NCI-H1436 (cell line): ENCODE measurements at places on chromosomes 13 and 19.
A peak's percentile ranks its signal among the peaks of the same experiment; 100 is the strongest.

GRCh38 chr13:54637366-54637765 is 1608.8 kb downstream of the OLFM4 start:
- no peak for DNase-seq

DNA sequence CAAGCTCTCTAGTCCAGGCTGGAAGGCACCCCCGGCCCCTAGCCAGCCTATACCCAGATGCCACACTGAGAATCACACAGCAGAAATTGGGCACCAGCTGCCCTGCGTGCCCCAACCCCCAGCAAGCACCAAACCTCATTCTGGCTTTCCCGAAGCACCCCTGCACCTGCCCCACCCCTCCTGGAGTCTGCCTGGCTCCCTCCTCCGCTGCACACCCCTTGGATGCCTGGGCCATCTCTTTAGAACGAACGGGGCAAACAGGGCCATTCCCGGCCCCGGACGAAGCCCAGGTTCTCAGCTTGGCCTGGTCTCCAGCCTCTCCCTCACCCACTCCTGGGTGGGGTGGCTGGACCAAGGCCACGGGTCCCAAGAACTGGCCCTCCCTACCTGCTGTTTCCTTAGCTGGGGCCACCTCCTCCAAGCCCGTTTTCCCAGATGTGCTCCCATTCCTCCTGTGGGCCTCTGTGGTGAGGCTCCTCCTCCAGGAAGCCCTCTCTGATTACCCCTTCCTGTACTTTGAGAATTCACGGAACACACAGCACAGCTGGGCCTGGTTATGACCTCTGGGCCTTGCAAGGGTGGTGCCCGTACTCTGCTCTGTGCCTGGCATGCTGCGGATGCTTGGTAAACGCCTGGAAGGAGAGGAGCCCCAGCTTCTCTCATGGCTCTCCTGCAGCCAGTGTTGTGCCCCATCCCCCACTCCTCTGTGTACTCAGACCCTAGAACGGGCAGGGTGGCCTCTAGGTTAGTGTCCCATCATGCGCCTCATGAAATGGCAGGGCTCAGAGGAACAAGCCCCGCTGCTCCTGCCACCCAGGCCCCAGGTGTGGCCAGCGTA is 21.4 kb downstream of the CEBPG start:
- no peak for DNase-seq

- DNase-seq: no peak
Measured at GRCh38 chr13:72983085-72983768, 75.6 kb upstream of the KLF5 start.

- DNase-seq: no peak
Measured at GRCh38 chr13:28655561-28655960, 3.4 kb upstream of the POMP start.

DNA sequence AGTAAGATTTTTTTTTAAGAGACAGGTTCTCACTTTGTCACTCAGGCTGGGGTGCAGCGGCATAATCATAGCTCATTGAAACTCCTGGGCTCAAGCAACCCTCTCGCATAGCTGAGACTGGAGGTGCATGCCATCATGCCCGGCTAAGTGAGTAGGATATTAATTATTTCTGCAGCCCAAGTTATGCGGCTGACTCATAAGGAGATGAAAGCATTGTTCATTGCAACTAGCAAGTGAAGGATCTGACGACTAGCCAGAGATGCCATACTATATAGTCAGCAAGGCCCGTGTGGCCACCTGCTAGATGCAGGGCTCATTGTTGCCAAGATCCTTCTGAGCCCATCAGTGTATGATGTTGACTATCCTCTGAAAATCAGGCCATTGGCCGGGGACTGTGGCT is 45.2 kb downstream of the ABCC4 start:
- no peak for DNase-seq

GRCh38 chr19:34275705-34276104 is 21.4 kb downstream of the GARRE1 start:
- no peak for DNase-seq

- DNase-seq: peak; percentile 69
Measured at GRCh38 chr19:33771384-33772101, 25.1 kb upstream of the KCTD15 start.

GRCh38 chr13:60226507-60226906 is 62.8 kb upstream of the DIAPH3 start:
- DNase-seq: no peak

DNA sequence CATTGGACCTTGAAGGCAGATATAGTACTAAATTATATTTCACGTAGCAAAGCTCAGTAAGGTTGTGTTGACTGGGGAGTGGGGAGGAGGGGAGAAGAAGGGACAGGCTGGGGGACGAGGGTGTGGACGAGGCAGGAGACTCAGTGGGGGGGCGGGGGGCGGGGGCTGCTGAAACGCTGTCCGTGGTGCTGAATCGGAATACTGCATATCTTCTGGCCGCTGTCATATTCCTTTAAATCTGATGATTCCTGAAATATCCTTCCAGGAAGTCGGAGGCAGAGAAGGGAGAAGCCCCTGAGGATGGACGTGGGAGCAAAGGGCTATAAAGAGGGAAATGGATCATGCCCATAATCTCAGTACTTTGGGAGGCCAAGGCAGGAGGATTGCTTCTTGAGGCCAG is 34.7 kb upstream of the CASP14 start:
- no peak for DNase-seq

- no peak for DNase-seq
Measured at GRCh38 chr13:25117312-25117711, 21.4 kb downstream of the PABPC3 start.

GRCh38 chr19:51507640-51508058 is 6.0 kb upstream of the SIGLEC12 start:
- no peak for DNase-seq

DNA sequence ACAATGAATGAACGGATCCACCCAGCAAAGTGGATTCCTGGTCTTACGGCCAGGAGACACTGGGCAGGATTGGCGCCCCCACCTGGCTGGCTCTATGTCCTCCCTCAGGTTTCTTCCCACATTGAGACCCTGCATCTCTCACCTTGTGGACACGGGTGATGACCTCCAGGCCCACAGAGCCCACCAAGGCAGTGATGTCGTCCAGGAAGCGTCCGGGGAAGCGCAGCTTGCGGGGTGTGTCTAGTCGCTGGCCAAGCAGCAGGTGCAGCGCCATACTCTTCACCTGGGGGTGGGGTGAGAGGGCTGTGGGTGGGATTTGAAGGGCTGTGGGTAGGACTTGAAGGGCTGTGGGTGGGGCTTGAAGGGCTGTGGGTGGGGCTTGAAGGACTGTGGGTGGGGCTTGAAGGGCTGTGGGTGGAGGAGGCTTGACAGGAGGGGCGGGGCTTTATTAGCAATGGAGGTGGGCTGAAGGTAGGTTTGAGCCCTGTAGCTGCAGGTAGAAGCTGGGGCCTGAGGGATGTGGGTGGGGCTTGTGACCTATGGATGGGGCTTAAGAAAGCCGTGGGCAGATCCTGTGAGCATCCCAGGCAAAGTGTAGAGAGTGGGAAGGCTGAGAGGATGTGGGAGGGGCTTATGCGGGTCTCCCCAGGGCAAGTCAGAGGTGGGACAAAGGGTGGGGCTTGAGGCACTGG is 12.1 kb upstream of the ANGPTL8 start:
- DNase-seq: peak; percentile 7

DNA sequence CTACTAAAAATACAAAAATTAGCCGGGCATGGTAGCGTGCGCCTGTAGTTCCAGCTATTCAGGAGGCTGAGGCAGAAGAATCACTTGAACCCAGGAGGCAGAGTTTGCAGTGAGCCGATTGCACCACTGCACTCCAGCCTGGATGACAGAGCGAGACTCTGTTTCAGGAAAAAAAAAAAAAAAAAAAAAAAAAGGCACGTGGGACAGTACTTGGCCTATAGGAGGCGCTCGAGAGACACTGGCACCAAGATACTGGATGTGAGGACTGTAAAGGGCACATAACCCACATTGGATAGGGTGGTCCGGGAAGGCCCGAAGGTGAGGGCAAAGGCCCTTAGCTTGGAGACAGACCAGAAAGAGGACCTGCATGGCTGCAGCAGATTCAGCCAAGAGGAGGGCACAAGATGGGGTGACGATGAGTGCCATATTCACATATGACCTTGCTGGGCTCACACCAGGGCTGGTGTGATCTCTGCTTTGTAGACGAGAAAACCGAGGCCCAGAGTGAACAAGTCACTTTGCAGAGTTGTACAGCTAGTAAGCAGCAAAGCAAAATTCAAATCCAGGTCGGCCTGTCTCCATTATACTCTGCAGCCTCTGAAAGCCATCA is 89.4 kb downstream of the DPF1 start:
- peak; percentile 30 for DNase-seq

DNA sequence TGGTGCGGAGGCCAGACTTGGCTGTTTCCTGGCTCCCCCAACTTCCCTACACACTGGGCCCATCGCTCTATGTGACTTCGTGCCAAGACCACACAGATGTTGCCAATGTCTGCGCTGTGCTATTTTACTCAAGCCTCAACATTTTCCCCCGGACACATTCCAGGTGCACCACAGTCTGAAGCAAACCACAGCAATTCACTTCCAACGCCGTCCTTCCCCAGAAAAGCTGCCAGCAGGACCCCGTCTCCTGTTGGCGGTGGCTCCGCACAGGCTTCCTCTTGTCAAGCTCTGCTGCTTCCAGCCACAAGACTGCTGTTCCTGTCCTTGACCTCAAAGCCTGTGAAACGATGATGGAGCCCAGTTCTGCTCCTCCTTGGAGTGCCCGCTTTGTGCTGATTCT is 100.7 kb downstream of the CRYL1 start:
- no peak for DNase-seq

- no peak for DNase-seq
Measured at GRCh38 chr13:43475140-43475539, 311.6 kb downstream of the ENOX1 start.

DNA sequence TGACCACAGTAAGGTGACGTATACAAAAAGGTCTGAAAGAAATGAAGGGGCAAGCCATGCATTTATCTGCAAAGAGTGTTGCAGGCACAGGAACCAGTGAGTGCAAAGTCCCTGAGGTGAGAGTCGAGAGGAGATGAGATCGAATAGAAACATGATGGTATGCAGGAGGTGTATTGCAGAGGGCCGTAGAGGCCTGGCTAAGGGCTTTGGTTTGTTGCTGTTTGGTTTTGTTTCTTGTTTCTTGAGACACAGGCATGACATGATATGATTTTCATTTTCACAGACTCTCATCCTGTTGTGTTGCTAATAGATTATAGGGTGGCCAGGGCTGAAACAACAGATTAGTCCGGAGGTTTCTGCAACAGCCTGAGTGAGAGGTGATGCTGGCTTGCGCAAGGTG is 80.4 kb downstream of the HSPH1 start:
- DNase-seq: no peak

- no peak for DNase-seq
Measured at GRCh38 chr13:99778500-99778899, 193.1 kb downstream of the ZIC5 start.

GRCh38 chr13:33678906-33679657 is 138.9 kb upstream of the RFC3 start:
- DNase-seq: no peak

DNA sequence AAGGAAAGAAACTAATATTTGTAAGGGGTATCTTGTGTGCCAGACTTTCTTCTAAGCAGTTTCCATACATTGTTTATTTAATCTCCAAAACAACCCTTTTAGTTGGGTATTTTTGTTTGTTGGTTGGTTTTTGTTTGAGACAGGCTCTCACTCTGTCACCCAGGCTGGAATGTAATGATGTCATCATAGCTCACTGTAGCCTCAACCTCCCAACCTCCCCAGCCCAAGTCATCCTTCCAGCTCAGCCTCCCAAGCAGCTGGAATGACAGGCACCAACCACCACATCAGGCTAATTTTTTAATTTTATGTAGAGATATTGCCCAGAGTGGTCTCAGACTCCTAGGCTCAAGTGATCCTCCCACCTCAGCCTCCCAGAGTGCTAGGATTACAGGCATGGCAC is 41.2 kb upstream of the LSM14A start:
- no peak for DNase-seq

DNA sequence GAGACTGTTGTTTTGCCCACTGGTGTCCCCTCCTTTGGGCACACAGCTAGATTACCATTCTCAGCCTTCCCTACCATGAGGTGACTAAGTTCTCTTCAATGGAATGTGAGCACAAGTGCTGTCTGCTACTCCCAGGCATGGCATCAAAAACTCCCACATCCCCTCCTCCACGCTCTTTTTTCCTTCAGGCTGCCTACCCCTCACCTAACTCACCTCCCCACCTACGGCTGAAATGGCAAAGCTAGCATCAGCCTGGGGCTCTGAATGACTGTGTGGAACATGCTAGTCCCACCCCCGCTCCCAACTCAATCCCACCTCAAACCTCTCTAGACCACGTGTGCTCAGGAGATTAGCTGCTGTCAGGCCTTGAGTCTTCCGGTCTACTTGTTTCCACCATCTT is 512.2 kb downstream of the DIAPH3 start:
- DNase-seq: no peak

DNA sequence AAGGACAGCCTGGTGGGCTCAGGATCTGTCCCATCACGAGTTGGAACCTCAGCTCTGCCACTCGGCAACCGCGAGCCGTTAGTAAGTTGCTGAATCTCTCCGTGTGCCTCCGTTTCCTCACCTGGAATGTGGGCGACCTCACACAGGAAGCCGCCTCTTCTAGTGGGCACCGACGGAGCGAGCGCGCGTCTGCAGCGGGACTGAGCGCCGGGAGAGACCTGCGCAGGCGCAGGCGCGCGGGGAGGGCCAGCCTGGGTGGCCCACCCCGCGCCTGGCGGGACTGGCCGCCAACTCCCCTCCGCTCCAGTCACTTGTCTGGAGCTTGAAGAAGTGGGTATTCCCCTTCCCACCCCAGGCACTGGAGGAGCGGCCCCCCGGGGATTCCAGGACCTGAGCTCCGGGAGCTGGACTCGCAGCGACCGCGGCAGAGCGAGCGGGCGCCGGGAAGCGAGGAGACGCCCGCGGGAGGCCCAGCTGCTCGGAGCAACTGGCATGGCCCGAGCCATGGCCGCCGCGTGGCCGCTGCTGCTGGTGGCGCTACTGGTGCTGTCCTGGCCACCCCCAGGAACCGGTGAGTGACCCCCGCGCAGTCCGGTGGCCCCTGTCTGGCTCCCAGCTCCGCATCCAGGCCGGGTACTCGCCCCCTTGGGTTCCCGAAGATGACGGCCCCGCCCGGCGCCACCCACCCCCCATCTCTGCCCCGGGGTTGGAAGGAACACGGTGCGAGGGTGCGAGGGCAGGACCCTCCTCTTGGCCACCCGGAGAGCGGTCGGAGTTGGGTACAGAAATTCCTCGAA is at the start of gene PVR:
PVR (plus strand) TSS at position 306 of the 797 bp plus-strand sequence; CDS start at position 493, 187 bp downstream.
- DNase-seq: peak; percentile 58

DNA sequence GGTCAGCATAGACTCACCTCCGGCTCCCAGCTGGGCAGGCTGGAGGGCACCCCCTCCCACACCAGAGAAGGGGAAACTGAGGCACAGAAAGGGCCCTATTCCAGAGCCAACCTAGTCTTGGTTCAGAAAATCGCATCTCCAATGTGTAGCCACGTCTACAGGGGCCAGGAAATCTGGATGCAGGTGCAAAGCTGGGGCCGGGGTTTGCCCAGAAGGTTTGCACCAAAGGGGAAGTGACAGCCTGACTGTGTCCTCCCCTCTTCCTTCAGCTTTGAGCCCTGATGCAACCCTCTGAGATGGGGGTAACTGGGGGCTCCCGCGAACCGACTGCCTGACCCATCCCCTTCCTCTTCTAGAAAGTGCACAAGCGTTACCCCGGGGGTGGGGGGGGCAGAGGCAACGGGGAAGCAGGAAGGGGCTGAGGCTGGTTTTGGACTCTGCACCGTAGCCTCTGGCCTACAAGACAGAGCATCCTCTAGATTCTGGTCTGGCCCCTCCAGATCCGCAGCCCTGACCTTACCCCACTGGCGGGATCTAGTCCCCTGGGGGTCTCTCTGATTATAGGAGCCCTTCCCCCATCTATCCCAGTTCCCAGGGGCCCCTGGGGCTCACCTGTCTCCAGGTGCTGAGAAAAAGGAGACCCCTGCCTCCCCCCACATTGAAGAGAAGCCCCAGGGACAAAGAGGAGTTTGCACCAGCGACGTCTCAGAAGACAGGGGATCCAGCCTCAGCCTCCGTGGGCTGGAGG is 1.1 kb upstream of the ONECUT3 start:
- no peak for DNase-seq

- DNase-seq: no peak
Measured at GRCh38 chr13:94928127-94928775, 215.9 kb upstream of the SOX21 start.
